Activated CD8-positive, alpha-beta memory T cell treated with anti-CD3 and anti-CD28 coated beads for 1 hour (primary cell): ENCODE measurements at places on chromosomes 16 and 17.

GRCh38 chr17:34384271-34384670, 21.2 kb upstream of the CCL1 start:
- no peak for DNase-seq

- DNase-seq: no peak
Observed at GRCh38 chr16:77596261-77596660, 126.1 kb upstream of the NUDT7 start.

DNA sequence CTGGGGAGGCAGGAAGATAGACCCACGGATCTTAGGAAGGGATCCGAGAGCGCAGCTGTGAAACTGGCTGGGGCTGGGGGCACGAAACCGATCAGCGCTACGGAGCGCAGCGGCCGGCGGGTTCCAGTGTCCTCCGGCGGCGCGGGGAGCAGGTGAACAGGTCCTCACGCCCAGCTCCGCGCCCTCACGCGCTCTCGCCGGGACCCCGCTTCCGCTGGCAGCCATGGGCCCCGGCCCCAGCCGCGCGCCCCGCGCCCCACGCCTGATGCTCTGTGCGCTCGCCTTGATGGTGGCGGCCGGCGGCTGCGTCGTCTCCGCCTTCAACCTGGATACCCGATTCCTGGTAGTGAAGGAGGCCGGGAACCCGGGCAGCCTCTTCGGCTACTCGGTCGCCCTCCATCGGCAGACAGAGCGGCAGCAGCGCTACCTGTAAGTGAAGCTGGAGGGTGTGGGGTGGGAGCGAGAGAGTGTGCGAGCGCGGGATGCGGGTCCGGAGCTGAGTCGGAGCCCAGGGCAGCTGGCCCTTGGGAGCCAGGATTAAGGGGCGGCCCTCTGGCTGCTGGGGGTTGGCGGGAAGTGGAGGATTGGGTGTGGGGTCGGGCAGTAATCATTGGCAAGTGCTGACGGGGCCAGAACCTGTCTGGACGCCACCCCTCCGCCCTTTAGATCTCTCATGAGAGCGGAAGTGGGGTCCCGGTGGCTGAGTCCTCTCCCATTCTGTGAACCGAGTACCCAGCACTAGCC, 479 bp downstream of the ITGA3 start:
- no peak for DNase-seq

DNA sequence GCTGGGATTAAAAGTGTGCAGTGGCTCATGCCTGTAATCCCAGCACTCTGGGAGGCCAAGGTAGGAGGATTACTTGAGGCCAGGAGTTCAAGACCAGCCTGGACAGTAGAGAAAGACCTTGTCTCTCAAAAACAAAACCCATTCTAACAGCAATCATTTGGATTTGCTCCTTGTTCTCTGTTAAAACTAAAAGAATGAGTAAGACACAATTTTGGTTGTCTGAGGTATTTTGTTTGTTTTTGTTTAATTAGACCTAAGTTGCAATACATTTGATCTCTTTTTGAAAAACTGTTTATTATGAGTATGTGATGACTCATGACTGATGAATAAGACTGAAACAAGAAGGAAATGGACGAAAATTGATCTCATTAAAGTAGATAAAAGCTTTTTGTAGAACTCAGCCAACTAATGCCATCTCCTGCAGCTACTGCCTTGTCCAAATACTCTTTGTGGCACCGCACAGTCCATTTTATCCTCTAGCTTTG, 29.0 kb downstream of the GLG1 start:
- no peak for DNase-seq

GRCh38 chr17:80219763-80220053, 425 bp downstream of the SGSH start:
- no peak for DNase-seq

- no peak for DNase-seq
Observed at GRCh38 chr17:77444984-77445759, 304.4 kb downstream of the SEC14L1 start.

DNA sequence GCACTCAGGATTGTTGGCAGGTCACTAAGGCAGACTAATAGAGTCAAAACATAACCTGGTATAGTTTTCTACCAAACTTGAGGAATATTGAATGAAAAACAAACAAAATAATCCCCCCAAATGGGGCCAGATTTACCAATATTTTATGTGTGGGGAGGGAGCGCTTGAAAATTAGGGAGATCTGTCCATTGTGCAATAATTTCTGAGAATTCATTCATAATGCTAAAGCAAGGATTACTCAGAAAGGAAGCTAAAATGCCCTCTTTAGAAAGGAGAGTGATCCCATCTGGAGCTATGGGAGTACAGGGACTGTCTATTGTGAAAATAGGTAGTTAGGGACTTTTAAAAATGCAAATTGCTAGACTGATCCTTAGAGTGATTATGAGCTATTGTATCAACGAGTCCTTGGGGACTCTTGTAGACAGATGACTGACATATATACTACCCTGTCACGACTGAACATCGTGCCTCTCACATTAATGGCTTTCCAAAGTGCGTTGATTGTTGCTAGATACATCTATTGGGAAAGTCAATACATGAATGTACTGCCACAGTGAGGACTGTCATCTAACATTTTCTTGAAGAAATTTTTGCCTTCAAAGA, 193.6 kb downstream of the AATF start:
- DNase-seq: no peak
